ENCODE measurements at places on chromosomes 11 and 22. TPM values are rescaled to one million over a fixed set of nuclear protein-coding genes. Genes with fewer than 3 reads are reported as not detected.

CRACR2B gene
- 15.0 TPM for total RNA-seq

BATF2 gene
- total RNA-seq, result not detected

TREH gene
- total RNA-seq, result not detected

MRGPRG gene
- not detected for total RNA-seq

CHRDL2 gene
- total RNA-seq, result not detected

RAG2 gene
- total RNA-seq, result not detected

DSCAML1 gene
- total RNA-seq, result 1.4 TPM

- DNase-seq, result no peak
Observed at GRCh38 chr11:28584992-28585391, 476.8 kb downstream of the METTL15 start.

DNA sequence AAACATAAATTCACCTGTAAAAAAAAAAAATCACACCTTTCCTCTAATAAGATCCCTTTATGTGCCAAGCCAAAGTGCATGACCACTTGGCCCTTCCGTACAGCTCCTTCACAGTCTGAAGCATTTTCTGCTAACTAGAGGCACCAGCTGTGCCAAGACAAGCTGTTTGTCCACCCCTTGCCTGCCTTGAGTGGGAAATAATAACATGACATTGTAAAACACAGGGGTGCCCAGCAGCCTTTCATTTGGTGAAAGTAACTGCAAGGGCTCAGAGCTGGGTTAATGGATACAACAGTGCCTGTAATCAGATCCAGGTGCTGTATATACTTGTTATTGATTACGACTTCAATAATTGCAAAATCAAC lies 59.2 kb downstream of the DDIAS start:
- DNase-seq, result no peak

- no peak for DNase-seq
Observed at GRCh38 chr11:74443071-74443864, 24.1 kb downstream of the KCNE3 start.

- DNase-seq, result no peak
Observed at GRCh38 chr11:3217818-3218482, 663 bp downstream of the MRGPRG start.

DNA sequence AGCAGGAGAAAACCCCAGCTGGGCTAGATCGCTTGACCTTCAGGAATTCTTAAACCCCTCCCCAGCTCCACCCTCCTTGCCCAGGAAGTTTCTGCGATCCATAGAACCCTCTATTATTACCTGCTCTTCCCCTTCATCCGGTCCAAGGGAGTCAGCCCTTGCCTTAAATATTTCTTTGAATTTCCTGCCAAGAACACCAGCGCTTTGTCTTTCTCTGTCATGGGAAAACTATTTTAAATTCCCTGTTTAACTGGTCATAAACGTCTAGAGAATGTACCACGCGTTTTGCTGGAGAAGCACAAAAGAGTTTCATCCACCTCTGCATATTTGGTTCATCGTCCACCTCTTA lies 496 bp upstream of the TRAF6 start:
- DNase-seq, result no peak

DNA sequence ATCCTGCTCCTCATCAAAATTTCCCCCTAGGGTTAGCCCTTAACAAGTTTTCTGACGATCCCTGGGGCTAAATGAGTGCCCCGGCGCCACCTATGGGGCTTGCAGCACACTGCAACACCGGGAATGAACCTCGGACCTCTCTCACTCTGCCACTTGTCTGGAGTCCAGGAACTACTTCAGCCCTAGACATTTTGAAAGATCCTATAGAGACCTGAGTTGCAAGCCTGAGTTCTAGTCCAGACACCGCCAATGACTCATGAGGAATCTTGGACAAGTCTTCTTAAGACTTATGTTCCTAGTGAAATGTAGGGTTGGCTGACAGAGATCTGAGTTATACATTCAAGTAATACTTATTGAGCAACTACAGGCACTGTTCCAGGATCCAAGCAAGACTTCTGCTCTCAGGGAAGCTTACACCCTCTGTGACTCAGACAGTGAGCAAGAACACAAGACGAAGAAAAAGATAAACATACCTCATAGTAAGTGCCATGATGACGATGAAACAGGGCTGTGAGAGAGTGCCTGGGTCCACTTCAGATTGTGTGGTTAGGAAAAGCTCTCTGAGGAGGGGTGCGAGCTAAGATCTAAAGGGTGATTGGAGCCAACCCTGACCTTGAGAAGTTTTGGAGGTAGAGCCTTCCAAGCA lies 10.2 kb upstream of the STK33 start:
- peak; percentile 60 for DNase-seq

DNA sequence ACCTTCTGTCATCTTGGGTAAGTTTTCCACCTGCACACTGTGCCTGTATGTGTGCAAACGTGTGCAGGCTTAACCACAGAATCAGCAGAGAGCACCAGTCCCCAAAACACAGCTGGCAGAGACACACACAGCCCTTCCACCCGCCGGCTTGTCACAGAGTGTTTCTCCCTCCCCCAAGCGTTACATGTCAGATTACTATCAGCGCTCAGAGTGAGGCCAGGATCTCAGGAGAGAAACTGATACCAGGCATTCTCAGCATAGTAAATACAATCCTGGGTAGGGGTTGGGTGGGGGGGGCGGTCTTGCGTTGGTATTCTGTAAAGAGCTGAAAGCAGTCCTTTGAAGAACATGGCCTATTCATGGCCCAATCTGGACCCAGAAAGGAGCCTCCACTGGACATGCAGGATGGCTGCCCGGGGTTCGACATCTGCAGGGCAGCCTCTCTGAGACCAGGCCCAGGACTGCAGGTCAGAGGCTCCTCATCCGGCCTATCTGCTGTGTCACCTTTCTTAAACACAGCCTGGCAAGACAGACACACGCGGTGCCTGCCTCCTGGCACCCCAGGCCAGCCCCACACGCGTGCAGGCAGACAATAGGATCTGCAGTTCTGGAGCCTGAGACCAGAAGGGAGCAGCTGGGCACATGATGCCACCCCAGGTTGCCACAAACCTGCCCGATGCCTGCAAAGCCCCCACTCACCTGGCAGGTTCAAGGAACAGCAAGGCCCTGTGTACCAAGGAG lies 1.7 kb downstream of the OSBPL5 start:
- no peak for DNase-seq

- no peak for DNase-seq
Observed at GRCh38 chr11:69674267-69674885, 777 bp downstream of the LTO1 start.

DNA sequence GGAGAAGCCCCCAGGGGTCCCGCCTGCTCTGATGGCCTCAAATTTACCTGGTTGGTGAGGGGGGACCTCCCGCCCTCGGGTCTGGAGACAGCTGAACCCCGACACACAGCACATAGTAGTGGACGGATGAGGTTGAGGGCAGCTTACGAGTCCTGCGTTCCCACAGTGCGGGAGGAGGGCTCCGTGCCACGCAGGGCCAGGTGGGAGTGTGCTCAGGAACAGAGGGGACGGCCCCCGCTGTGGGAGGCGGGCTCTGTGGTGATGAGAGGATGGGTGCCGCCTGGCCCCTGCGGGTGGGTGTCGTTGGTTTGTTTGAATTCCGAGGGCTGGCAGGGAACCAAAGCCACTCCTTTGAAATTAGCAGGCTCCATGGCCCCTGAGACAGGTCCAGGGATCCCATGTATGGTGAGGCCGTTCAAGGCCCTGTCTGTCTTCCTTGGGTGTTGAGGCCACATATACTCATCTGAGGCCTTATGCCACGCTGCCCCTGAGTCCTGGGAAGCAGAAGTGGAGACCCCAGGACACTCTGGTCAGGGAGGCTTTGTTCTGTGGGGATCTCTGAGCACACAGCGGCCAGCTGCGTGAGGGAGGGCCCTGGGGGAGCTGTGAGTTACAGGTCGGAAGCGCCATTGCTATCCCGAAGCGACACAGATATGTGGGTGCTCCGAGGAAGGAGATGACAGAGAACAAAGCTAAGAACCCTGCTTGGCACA lies 21.9 kb downstream of the NADSYN1 start:
- DNase-seq, result no peak

GRCh38 chr11:68035266-68035876 lies 3.5 kb upstream of the TCIRG1 start:
- no peak for DNase-seq

DNA sequence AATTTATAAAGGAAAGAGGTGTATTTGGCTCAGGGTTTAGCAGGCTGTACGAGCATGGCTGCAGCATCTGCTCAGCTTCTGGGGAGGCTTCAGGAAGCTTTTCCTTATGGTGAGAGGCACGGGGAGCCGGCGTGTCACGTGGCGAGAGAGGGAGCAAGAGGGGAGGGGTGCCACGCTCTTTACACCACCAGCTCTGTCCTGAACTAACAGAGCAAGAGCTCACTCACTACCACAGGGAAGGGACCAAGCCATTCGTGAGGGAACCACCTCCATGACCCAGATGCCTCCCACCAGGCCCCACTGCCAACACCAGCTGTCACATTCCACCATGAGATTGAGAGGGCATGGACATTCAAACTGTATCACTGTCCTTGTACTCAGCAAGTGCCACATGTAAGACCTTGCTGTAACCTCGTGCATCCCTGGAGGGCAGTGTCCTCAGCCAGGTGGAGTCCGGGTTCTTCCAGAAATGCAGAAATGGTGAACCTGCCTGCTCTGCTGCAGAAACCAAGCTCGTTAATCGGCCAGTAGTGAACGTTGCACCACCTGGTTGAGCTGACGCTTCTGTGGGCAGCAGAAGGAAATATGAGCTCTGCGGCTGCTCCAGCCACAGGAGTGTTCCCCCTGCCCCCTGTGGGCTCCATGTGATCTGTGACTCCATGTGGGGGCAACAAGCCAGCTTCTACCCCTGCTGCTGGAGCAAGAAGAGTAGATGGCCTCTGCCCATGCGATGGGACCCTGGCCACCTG lies 368.6 kb downstream of the TBC1D22A start:
- no peak for DNase-seq

GRCh38 chr11:11163669-11164333 lies 189.2 kb downstream of the CSNK2A3 start:
- DNase-seq, result no peak

- DNase-seq, result no peak
Observed at GRCh38 chr22:49734882-49735281, 92.8 kb downstream of the BRD1 start.

DNA sequence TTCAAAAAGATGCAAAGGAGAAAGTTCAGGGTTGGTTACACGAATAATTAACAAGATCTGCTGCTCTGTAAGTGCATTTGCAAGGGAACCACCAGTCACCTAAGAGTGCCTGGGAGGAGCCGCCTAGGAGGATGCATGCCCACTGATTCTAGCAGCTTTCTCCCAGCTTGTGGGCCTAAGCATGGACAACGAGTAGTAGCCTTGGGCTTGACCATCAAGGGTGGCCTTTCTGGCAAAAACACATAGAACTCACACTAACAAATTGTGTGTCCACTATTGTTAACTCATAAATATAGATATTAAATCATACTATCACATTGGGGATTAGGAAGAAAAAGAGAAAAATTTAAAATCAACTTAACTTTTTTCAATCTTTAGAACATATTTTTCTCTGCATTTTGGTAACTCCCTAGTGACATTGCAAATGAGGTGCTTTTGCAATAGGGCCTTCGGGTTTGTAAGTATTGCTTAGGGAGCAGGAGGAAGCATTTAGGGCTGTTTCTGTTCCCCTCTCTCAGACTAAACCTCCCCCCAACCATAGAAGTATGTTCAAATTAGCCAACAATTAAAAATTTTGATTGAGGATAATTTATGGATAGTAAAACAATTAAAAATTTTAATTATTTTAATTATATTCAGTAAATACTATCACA lies 57.3 kb upstream of the CEP295 start:
- no peak for DNase-seq

DNA sequence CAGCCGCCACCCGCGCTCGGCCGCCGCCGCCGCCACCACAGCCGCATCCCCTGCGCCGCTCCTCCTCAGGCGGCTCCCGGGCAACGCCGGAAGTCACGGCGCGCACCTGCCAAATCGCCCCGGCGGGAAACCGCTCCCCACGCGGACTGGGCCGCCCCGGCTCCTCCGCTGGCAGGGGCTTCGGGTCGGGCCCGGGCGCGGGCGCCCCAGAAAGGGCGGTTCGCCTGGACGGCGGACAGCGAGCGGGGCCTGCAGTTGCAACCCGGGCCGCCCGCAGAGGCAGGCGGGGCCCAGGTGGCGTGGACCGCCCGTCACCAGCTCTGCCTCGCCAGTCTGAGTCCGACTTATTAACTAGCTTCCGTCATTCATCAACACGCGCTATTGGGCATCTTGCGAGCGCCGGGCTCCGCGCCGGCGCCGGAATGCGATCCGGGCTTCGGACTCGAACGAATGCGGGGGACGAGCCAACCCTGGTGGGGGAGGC lies at the start of gene HIRA:
TSS of gene HIRA (minus strand) at position 85 of the 484 bp plus-strand sequence. CDS start 257 bp downstream, outside the sequence.
- peak; percentile 87 for DNase-seq

DNA sequence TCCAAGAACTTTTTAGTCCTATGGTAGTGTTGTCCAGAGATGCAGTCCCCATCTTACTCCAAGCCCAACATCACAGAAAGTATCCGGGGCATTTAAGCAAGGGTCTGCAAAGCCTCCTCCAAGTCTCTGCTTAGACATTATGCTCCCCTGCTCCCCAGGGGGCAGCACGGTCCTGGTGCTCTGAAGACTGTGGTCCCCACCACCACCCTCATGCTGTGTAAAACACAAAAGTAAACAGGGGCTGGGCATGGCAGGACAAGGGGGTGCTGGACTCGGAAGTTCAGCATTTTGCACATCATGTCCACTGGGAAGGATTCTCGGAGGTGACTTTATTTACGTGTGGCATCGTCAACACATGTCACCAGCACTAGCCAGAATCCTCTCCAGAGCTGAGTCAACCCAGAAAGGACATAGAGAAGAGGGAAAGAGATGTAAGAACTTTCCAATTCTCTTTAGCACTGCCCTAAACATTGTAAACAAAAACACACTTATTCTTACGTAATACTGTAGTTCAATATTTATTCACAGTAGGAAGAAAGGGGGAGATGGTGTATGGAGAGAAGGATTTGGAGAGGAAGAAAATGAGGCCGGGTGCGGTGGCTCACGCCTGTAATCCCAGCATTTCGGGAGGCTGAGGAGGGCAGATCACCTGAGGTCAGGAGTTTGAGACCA lies 37.7 kb downstream of the TCIRG1 start:
- no peak for DNase-seq

- DNase-seq, result peak; percentile 50
Observed at GRCh38 chr22:17120711-17121232, 388 bp downstream of the TMEM121B start.

- DNase-seq, result no peak
Observed at GRCh38 chr11:73465023-73465675, 89.0 kb downstream of the RELT start.

DNA sequence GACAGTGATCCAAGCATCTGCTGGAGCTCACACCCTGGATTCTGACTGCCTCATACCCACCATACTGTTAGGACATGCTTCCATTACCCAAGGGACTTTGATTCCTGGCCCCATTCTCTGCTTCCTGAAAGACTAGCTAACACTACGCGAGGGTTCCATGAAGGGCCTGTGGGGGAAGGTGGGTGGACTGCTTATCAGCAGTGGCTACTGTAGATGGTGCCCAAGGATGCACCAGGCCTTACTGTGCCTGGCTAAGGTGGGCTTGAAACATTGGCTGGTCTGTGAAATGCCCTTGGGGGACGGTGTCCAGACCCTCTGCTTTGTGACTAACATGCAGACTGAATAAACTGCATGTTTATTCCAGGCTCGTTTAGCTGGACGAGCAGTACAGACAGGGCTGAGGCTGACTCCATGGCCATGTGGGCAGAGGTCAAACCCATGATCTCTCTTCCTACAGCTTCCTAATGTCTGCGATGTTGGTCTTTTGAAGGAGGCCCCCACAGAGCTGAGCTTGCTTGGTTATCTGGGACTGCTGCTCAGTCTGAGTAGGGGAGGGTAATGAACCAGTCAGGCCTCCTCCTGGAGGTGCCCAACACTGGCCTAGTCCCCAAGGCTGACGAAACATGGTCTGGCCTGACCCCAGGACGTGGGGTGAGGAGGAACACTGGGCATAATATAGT lies 48.3 kb upstream of the PHOX2A start:
- no peak for DNase-seq

- no peak for DNase-seq
Observed at GRCh38 chr22:44544816-44545433, 46.9 kb upstream of the RTL6 start.

Measured in Caki2 (cell line).